Liver (tissue), 10 donors: ENCODE measurements at places on chromosomes 16 and 17. TPM values are rescaled to one million over a fixed set of nuclear protein-coding genes. Genes with fewer than 3 reads are reported as not detected.

The TPSD1 gene
- not detected for total RNA-seq

The DPEP1 gene
- 0.25 TPM for total RNA-seq

DNA sequence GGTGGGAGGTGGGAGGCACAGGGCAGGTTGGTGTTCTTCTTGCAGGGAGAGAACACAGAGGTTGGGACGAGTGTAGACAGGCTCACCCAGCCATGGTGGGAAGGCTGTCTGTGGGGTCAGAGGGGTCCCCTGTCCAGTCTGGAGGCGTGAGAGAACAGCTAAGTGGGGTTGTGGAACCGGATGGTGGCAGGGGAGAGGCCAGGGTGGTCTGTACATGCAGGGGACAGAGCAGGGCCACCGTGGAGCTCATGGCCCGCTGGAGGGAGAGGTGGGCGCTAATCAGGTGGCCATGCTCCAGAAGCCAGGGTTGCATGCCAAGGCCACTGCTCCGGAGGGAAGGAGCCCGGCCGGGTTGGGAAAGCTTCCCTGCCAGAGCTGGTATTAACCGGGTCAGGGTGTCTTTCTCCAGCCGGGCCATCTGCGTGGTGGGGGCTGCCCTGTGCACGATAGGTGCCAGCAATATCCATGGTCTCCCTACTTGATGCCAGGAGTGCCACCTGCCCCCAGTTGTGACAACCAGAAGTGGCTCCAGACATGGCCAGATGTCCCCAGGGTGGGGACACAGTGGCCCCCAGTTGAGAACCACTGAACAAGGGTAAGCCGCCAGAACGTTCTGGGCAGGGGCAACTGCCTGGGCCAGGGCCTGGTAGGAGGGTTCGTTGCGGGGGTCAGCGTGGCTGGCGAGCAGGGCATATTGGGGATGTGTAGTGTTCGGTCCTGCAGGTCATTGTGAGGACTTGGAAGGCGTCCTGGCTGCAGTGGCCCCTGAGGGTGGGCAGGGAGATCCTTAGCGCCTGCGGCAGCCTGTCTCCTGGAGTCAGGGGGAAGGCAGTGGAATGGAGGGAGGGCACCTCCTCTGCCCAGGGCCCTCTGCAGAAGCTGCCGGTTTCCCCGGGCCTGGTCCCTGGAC, 5.1 kb downstream of the SNN start:
- no peak for DNase-seq

The IRX3 gene
- total RNA-seq = 0.59 TPM

GRCh38 chr16:19860166-19861041, 24.2 kb downstream of the GPRC5B start:
- no peak for DNase-seq

The DRC7 gene
- total RNA-seq = 1.8 TPM

DNA sequence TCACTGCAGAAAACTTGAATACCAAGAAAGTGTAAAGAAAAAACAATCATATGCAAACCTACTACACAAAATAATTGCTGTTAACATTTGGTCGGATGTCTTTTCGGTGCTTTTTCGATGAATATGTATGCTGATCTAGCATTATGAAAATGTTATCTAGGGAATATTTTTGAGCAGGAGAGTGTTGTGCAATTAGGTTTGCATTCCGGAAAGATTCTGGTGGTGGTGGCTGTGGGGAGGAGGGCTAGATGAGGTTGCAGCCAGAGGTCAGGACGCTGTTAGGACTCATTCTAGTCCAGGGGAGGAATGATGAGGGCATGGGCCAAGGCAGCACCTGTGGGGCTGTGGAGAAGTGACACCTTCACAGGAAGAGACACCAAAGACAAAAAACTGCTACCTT, 258.0 kb upstream of the ASIC2 start:
- no peak for DNase-seq

DNA sequence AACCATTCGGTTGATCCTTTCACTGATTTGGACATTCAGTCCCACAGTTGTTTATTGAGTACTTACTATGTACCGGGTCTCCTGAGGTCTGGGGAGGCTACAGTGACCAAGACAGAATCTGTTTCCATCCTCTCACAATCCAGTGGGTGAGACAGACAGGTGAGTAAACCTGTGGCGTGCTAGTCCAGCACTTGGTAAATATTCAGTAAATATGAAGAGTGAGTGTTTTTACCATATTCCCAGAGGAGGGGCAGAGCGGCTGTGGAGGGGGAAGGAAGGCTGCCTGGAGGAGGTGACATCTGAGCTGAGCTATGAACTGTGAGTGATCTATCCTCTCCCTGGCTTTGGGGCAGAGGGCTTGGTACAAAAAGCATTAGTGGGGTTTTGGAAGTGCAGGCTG, 31.4 kb downstream of the CCR7 start:
- DNase-seq = no peak

GRCh38 chr16:84643674-84644073, 4.6 kb upstream of the KLHL36 start:
- DNase-seq = no peak

GRCh38 chr16:22356930-22357634, 17.3 kb downstream of the CDR2 start:
- DNase-seq = no peak

GRCh38 chr16:51698647-51699046, 547.6 kb upstream of the SALL1 start:
- DNase-seq = no peak

- peak; percentile 45 for DNase-seq
Observed at GRCh38 chr16:77711775-77712174, 10.5 kb upstream of the NUDT7 start.

DNA sequence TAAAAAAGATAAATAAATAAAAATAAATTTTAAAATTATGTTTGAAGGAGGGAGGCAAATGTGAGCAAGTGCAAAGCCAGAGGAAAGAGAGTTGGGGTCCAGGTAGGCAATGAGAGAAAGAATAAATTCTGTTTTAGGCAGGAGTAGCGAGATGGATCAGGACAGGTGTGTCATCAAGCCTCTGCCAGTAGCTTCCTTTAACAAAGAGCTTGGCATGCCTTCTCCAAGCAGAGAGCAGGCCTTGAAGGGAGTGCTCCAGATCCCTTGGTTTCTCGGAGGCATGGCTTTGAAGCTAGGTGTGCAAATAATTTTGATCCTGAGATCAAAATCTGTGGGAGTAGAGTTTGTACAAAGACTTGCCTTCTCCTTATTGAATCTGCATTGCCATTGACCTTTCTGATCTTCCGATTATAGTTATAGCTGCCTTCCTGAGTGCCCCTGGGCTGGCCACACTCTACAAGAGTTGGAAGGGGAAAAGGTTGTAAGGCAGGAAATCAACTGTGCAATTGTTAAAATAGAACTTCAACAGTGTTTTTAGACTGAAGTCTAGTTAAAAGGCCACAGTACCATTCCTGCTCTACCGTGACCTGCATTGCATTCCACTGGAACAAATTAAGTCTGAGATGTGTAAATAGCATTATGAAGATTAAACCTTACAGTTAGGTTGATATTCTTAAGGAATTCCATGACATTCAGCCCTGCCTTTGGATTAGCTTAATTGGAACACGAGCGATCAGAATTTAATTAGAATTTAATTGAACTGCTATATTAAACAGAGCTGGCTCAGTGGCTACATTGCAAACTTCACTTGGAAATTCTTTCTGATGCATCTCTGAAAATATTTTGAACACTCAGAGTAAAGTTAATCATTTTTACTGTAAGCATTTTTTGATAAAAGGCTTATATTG, 33.7 kb downstream of the IQCK start:
- no peak for DNase-seq

The CFAP52 gene
- not detected for total RNA-seq
